ENCODE measurements at places on chromosomes 2 and 18.

DNA sequence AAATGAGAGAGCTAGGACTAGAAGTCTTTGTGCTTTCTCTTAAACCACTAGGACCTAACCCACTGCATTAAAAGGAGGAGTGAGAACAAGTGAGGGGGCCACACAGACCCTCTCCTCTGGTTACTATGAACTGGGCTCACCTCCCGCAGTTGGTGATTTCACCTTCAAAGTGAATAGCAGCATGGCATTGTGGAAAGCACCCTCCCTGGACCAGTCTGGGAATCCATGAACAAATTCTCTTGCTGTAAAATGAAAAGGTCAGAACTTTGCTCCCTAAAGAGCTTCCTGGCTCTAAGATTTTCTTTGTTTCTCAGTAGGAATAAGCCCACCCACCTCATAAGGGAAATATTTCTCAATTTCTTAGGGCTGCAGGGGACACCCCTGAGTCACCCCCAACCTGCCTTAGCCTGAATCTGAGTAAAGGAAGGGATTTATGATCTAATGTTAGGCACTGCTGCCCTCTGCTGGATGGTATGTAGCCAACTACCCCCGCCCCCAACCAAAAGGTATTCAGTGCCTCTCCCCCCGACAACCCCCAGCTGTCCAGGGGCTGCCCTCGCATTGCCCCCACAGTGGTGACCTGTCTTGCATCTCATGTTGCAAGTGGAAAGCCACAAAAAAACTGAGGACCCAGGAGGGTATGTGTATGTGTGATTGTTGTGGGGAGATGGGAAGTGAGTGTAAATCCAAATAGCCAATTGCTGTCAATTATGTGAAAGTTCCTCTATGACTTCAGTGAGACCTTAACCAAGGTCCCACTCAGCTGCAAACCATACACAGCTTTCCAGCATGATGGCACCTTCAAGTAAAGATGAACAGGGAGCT is 230.9 kb upstream of the SLC14A2 start:
- no peaks in the 10 kb centered on the region for H3K27me3 ChIP-seq
- peak; percentile 54 for DNase-seq
- no peaks in the 10 kb centered on the region for H3K4me1 ChIP-seq
- no peak overlapping the region for H3K27ac ChIP-seq
- no peaks in the 10 kb centered on the region for H3K36me3 ChIP-seq

DNA sequence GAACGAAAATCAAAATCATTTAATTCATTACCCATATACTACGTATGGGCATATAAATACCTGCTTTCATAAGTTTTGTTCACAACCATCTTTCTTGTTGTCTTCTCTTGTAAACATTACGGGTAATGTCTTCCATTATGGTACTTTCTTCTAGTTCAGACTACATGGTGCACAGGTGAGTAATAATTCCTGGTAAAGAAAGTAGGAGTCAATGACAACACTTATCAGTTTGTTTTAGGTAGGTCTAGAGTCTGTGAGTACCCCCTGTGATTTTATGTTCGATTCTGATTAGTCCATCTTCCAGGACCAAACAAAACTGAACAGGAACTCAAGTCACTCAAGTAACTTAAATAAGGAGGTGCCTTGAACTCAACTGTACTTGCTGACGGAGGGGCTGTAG is 25.2 kb upstream of the CTLA4 start:
- DNase-seq: no peak
- H3K4me1 ChIP-seq: no peaks in the 10 kb centered on the region
- H3K27ac ChIP-seq: no peak overlapping the region
- H3K27me3 ChIP-seq: no peaks in the 10 kb centered on the region
- no peak overlapping the region for H3K4me3 ChIP-seq

GRCh38 chr2:134669731-134670669 is 48.8 kb downstream of the TMEM163 start:
- peaks cover 5% of the 10 kb centered on the region for H3K4me1 ChIP-seq
- no peak overlapping the region for H3K4me3 ChIP-seq
- no peak for DNase-seq
- no peaks in the 10 kb centered on the region for H3K27me3 ChIP-seq
- no peak overlapping the region for H3K27ac ChIP-seq

- peaks cover 36% of the 10 kb centered on the region for H3K4me1 ChIP-seq
- no peaks in the 10 kb centered on the region for H3K36me3 ChIP-seq
- H3K27me3 ChIP-seq: peaks cover 100% of the 10 kb centered on the region
- H3K27ac ChIP-seq: no peak overlapping the region
These were observed 2.1 kb upstream of the SLC30A3 start for GRCh38 chr2:27264753-27265535.

GRCh38 chr2:28152585-28153280 is 239.9 kb upstream of the FOSL2 start:
- no peak for DNase-seq
- H3K27me3 ChIP-seq: no peaks in the 10 kb centered on the region
- peak overlapping the region; percentile 62 for H3K27ac ChIP-seq
- H3K4me3 ChIP-seq: no peak overlapping the region
- peaks cover 27% of the 10 kb centered on the region for H3K4me1 ChIP-seq

- no peaks in the 10 kb centered on the region for H3K36me3 ChIP-seq
- H3K4me1 ChIP-seq: no peaks in the 10 kb centered on the region
- no peaks in the 10 kb centered on the region for H3K27me3 ChIP-seq
- no peak for DNase-seq
- H3K27ac ChIP-seq: no peak overlapping the region
These were observed 613.4 kb downstream of the ARHGAP15 start for GRCh38 chr2:143742581-143742980.

DNA sequence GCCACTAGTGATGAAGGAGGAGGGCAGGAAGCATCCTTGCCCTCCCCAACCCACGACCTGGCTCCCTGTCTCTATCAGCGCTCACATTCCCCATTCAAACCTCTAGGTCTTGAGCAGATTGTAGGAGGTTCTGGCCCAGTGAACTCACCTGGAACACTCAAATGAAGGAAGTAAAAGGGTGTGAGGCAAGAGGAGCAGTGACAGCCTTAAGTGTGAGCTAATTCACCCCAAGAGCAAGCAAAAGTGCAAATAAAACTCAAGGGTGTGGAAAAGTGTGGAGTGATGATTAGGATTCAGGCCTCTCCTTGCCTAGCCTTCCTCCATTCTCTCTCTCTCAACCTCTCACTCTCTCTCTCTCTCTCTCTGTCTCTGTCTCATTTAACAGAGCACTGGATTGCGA is 41.0 kb downstream of the CYBRD1 start:
- DNase-seq: no peak
- no peaks in the 10 kb centered on the region for H3K27me3 ChIP-seq
- H3K36me3 ChIP-seq: no peaks in the 10 kb centered on the region

DNA sequence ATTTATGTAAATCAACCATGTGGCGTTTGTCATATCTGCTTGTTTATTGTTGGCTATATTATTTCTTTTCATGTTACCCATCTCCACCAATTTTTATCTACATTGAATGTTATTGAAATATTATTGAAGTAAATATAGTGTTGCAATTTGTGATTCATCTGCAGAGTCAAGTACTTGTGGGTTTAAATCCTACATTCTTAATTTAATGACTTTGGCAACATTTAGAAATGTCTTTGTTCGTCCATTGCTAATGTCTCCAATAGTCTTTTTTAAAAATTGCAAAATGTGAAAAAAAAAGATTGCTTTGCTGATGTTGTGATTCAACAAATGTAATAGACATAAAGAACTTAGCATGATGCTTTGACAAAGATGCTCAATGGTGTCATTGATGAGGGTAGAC is 1572.8 kb upstream of the PIK3C3 start:
- H3K27me3 ChIP-seq: no peaks in the 10 kb centered on the region
- no peak overlapping the region for H3K27ac ChIP-seq
- H3K4me1 ChIP-seq: peaks cover 7% of the 10 kb centered on the region
- no peak overlapping the region for H3K4me3 ChIP-seq
- DNase-seq: no peak

DNA sequence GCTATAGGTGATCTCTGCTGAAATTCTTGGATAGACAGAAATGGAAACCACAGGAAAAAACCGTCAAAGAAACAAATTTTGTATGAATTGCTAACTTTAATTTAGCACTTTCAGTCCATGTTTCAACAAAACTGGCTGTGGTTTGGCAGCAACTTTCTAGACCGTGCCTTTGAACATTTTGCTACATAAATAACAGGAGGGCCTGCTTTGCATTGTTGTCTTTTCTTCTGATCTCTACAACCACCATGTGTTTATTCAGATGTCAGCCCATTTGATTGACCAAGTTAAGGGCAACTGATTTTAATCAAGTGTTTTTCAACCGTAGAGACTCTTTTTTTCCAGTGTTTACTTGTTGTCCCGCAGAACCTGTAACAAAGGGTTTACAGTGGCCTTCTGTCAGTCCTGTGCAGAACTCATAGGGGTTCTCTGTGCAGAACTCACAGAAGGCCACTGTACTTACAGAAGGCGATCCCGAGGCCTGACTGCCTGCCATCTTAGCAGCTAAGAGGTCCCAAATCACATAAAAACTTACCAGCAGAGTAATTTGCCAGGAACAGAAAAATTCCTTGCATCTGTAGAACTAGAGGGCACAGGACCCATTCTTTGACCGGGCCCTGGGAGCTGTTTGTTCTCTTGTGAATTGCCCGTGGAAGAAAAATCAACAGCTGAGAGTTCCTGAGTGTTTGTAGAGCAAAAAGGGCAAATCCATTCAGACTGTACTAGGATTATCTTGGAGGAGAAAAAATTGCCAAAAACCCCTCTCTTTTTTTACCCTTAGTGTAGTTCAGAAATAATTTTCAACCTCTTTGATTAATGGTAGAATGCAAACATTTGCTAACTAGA is 120.6 kb downstream of the PRKRA start:
- H3K27me3 ChIP-seq: no peaks in the 10 kb centered on the region
- no peak overlapping the region for H3K4me3 ChIP-seq
- no peak overlapping the region for H3K27ac ChIP-seq
- no peak for DNase-seq

DNA sequence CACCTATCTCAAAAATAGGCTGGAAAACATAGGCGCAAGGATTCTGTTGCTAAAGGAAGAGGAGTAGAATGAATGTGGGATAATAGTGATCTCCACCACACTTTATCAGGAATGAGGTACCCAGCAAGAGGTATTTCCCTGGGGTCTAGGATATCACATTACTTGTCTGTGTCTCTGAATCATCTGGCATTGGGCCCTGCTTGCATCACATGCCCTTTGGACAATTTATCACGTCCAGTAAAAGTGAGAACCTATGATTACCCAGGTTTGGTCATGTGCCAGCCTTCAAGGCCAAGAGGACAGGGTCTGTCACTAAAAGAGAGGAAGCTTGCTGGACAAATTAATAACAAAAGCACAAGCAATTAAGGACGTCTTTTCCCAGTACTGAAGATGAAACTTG is 11.4 kb upstream of the TRAPPC8 start:
- no peaks in the 10 kb centered on the region for H3K4me1 ChIP-seq
- H3K4me3 ChIP-seq: no peak overlapping the region
- H3K27ac ChIP-seq: no peak overlapping the region
- no peaks in the 10 kb centered on the region for H3K36me3 ChIP-seq
- no peaks in the 10 kb centered on the region for H3K27me3 ChIP-seq

DNA sequence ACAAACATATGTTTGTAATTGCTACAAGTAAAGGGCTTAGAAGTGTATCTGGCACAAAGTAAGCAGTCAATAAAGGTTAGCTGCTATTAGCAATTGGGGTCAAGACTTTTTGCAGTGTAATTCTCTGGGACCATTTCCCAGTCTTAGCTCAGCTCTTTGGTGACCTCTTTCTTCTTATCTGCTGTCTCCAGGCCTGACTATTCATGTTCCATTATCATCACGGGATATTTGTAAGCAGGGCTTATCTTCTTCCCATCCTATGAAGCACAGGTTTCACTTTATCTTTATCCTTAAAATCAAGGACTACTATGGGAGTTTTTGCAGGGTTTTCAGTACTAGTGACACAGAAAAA is 131.7 kb downstream of the DOCK10 start:
- peak overlapping the region; percentile 31 for H3K27ac ChIP-seq
- no peak for DNase-seq
- H3K36me3 ChIP-seq: no peaks in the 10 kb centered on the region
- no peaks in the 10 kb centered on the region for H3K27me3 ChIP-seq
- H3K4me3 ChIP-seq: no peak overlapping the region

DNA sequence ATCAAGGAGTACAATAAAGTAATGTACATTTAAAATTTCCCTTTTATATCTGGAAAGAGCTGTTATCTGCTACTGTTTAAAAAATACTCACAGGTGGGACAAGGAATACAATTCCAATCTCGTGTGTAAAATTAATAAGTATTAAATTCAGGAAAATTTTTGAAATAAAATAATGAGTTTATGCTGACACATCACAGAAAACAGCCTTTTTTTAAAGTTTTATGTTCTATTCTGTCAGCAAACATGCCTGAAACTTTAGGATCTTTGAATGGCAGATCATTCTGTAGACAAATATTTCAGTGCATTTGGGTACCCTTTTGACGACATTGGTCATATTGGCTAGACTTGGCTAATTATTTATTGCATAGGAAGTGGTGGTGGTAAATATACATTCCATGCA is 254.4 kb upstream of the ETAA1 start:
- H3K36me3 ChIP-seq: no peaks in the 10 kb centered on the region
- no peak for DNase-seq
- no peaks in the 10 kb centered on the region for H3K27me3 ChIP-seq
- no peaks in the 10 kb centered on the region for H3K4me1 ChIP-seq
- H3K27ac ChIP-seq: no peak overlapping the region

- no peak for DNase-seq
- no peak overlapping the region for H3K27ac ChIP-seq
- H3K4me1 ChIP-seq: no peaks in the 10 kb centered on the region
- no peak overlapping the region for H3K4me3 ChIP-seq
- no peaks in the 10 kb centered on the region for H3K27me3 ChIP-seq
These were observed 44.6 kb downstream of the HEATR5B start for GRCh38 chr2:37039580-37039979.

DNA sequence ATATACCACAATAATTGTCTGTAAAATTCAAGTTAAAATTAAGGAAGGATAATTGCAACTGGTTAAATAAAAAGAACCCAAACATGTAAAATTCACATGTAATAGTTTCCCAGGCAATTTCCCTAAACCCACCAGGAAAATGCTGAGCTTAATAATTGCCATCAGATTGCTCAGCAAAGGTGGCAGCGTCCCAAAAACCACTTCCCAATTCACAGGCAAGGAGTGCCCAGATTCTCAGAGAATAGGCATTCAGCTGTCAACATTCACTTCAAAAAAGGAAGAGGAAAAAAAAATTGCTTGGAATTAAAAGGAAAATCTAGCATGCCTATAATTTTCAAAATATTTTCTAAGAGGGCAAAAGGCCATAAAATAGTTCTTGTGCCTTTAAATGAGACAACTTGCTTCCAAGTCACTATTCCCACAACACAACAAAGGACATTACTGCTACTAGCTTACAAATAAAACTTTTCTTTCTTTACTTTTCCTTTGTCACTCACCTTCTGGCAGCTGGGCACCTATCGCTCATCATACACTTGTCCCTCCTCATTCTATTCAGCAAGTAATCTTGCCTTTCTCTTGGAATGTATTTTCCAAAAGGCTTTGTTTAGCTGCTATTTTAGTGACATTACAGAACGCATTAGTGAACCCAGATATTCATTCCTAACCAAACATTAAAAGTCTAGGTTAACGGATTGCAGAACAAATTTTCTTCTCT is 15.2 kb downstream of the SRBD1 start:
- H3K4me1 ChIP-seq: no peaks in the 10 kb centered on the region
- H3K27ac ChIP-seq: no peak overlapping the region
- DNase-seq: peak; percentile 16
- H3K27me3 ChIP-seq: no peaks in the 10 kb centered on the region
- peaks cover 11% of the 10 kb centered on the region for H3K36me3 ChIP-seq

GRCh38 chr2:25251071-25251421 is 82.7 kb upstream of the POMC start:
- no peak for DNase-seq
- peak overlapping the region; percentile 70 for H3K4me3 ChIP-seq
- H3K27ac ChIP-seq: peak overlapping the region; percentile 90
- H3K4me1 ChIP-seq: peaks cover 16% of the 10 kb centered on the region
- peaks cover 14% of the 10 kb centered on the region for H3K36me3 ChIP-seq
- no peaks in the 10 kb centered on the region for H3K27me3 ChIP-seq

- H3K4me1 ChIP-seq: peaks cover 24% of the 10 kb centered on the region
- no peak overlapping the region for H3K4me3 ChIP-seq
- no peak overlapping the region for H3K27ac ChIP-seq
These were observed 143.5 kb downstream of the THADA start for GRCh38 chr2:43452318-43452731.

All from transverse colon (tissue), 4 donors.